GM12864 (cell line): ENCODE measurements at places on chromosomes 16 and 17.

GRCh38 chr16:69763599-69763942 is 1.4 kb downstream of the WWP2 start:
- no peak for DNase-seq

GRCh38 chr16:65510850-65511249 is 389.0 kb upstream of the CDH11 start:
- no peak for DNase-seq

- no peak for DNase-seq
These were observed 3.7 kb upstream of the RAB40C start for GRCh38 chr16:586047-586644.

DNA sequence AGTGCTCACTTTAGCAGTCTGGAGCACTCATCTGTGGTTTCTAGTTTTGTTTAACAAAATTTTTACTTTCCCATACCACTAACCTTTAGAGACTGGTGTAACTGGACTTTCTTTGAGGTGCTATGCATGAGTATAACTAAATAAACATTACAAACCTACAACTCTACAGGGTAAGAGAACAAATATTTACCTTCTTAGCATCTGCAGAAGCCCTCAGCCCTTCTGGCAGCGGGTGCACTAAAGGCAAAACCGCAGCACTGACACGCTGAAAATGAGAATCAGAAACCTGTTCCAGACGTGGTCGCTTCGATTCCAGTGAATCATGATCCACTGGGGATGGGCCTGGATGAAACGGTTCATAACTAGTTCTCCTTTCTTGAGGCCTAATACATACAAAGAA is 43.7 kb downstream of the NCOR1 start:
- DNase-seq = no peak

- DNase-seq = no peak
These were observed 178.6 kb downstream of the WWOX start for GRCh38 chr16:78278056-78278450.

- DNase-seq = no peak
These were observed at the start of gene DYNC1LI2 for GRCh38 chr16:66751303-66751991. Gene DYNC1LI2 (minus strand): TSS chr16:66751609. CDS start chr16:66751591, 18 bp downstream.

- no peak for DNase-seq
These were observed 82.4 kb upstream of the COX10 start for GRCh38 chr17:13986855-13987254.

GRCh38 chr17:65994679-65995078 is 197.3 kb downstream of the CEP112 start:
- DNase-seq = no peak

DNA sequence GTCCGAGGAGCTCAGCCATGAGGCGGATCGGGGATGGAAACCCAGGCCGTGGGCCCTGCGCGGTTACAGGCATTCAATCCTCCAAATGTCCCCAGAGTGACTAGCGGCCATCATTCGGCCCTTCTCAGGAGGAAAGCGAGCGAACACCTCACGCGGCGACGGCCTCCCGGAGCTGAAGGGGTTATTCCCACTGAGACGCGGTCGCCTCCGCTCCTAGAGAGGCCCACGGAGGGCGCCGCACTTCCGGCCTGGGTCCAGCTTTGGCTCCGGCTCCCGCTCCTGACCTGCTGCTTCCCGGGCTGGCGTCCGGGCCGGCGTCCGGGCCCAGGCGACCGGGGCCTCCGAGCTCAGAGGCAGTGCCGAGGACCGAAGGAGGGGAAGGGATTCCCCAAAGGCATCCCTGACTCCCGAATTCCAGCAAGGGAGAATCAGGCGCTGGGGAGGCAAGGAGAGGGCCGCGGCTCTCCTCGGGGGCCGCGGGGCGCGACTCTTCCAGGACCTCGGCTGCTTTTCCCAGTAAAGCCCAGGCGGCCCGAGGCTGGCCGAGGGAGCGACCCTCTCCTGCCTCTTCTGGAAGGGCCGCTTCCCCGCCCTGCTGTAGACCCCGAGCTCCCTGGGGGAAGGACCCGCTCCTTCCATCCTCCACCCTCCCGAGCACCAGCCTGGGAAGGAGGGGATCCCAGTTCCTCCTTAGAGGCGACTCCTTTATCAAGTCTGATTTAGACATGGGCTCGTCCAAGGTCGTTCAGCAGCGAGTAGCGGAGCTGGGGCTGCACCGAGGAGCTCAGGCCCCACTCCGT is 18.6 kb upstream of the ZNF629 start:
- DNase-seq = no peak

DNA sequence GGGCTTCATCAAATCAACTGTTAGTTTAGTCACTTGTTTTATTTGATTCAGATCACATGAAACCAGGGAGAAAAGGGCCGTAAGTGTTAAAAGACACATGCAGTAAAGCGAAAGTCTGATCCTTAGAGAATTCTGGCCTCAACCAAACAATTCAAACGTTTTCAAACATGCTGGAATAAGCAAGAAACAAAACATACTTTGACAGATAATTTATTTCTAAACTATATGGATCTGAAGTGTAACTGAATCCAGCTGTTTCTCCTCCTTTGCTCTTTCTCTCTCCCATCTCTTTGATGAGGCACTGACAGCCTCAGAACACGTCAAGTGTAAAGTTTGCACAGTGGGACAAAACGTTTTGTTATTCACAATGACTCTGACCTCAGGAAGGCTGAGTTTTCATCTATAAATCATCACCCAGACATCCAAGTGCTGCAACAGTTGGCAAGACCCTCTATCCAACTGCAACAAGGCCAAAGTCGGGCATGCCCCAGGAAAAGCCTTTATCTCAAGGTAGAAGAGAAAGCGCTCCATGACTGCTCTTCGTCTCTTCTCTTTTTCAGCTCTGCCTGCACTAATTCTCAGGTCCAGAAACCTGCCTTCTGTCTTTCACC is 267.1 kb upstream of the MYOCD start:
- DNase-seq = no peak

DNA sequence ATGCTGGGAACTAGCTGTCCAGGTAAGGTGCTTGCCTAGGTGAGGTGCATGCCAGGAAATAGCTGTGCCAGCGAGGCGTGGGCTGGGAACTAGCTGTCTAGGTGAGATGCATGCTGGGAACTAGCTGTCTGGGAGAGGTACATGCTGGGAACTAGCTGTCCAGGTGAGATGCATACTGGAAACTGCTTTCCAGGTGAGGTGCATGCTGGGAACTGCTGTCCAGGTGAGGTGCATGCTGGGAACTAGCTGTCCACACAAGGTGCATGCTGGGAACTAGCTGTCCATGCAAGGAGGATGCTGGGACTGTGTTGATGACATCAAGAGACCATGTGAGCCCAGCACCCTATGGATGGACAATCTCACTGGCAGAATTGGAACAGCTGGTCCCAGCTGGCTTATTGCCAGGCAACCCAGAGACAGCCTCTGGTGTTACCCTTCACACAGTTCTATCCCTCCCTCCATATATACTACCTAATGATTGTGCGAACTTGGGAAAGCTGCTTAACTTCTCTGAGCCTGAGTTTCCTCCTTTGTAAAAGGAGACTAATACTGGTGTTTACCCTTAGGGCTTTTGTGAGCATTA is 479.9 kb upstream of the RBFOX1 start:
- DNase-seq = no peak

DNA sequence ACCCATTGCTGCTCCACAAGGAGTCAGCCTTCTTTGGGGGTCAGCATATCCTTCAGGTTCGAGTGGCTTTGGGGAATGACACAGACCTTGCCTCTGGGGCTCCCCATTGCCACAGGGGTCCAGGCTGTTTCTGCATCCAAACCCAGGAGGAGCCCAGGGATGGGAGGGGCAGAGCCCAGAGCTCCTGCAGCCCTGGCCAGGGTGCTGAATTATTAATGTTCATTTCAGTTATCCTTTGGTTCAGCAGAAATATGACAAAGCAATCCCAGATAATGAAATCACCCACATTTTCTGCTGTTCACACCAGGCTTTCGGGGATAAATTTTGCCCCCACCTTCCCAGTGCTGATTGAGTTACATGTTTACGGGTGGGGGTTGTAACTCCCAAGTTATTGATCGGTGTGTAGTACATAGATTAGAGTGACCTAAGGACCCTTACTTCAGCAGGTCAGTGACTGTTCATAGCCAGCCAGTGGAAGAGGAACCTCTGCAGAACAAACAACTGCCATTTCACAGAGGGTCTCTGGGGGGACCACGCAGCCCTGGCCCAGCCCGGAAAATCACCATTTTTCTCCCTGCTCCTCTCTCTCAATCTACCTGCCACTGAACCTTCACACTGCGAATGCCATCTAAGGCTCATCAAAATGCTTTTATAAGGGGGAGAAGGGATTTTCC is 240.3 kb upstream of the N4BP1 start:
- no peak for DNase-seq

DNA sequence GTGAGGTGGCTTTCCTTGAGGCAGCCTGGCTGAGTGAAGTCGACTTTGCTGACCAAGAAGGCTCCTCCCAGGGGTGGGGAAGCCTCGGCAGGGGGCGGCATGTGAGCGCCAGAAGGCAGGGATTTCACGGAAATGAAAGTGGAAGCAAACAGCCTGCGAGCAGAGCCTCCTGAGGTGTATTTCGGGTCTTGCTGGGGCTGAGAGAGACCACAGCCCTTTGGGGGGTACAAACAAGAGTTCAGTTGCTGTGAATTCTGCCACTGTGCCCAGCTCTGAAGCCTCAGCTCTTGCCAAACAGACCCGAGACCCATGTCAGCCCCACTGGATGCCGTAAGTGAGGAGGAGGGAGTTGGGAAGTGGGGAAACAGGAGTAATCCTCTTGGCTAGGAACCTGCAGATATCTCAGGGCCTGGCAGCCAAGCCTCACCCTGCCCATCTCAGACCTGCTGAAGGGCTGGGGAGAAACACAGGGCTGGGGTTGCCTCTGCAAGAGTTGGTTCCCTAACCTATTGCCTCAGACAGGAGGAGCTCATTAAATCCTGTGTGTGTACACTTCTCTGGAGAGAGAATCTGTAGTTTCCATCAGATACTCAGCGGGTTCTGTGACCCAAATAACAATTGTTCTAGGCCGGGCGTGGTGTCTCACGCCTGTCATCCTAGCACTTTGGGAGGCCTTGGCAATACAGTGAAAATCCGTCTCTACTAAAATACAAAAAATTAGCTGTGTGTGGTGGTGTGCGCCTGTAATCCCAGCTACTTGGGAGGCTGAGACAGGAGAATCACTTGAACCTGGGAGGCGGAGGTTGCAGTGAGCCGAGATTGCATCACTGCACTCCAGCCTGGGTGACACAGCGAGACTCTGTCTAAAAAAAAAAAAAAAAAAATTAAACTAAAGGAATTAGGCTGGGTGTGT is at the start of gene IFI35:
IFI35 (plus strand) TSS at position 146 of the 913 bp plus-strand sequence; CDS start at position 310, 164 bp downstream.
- DNase-seq = peak; percentile 83

- DNase-seq = no peak
These were observed 38.2 kb upstream of the PIRT start for GRCh38 chr17:10875984-10876555.

GRCh38 chr16:78091419-78091818 is 8.0 kb upstream of the WWOX start:
- DNase-seq = no peak

DNA sequence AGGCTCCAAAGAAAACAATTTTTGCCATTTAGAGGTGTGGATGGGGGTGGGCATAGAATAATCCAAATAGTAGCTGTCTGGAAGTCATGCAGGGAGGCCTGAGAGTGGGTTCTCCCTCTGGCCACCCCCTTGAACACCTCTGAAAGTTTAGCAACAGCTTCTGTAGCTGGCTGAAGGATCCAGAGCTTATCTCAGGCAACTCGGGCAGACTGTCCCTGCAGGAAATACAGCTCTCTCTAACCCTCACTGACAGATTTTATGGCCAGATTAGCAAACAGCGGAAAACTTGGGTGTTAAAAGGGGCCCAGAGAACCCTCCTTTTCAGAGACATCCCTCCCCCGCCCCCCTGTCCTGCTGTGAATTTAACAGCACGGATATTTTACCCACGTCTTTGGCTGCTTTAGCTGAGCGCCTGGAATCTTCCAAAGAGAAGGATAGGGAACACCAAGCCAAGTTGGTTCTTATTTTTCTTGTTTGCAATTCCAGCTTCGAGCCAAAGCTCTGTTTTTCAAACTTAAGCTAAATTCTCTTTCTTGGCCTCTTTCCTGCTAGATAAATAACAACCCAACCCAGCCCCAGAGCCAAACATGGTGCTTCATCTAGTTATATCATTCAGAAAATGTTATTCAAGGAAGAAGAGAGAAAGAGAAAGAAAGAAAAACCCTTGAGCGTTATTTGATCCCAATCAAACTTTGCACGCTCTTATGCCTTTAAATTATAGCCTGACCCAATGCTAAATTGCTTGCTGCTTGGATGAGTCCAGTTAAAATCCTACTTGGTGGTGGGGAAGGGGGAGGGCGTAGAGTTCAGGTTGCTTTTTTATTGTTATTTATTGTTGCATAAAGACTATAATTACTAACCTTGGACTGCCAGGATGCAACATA is 2.3 kb upstream of the HOXB2 start:
- no peak for DNase-seq

GRCh38 chr17:78349891-78350642 is 9.8 kb downstream of the SOCS3 start:
- DNase-seq = no peak

DNA sequence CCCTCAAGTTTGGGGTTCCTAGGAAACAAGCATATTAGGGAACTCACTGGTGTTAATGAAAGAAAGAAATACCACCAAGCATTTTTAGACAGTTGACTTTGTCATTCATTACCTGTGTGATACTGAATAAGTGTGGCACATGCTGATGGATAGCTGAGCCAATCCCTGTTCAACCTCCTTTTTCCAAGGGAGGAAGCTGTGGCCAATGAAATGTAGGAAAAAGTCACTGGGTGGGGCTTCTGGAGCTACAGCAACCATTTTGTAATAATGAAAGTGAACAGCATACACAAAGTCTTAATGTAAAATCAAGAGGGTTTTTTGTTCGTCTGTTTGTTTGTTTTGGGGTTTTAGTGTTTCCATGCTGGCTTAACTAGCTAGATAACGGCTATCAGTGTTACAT is 254.3 kb upstream of the SALL1 start:
- DNase-seq = no peak

DNA sequence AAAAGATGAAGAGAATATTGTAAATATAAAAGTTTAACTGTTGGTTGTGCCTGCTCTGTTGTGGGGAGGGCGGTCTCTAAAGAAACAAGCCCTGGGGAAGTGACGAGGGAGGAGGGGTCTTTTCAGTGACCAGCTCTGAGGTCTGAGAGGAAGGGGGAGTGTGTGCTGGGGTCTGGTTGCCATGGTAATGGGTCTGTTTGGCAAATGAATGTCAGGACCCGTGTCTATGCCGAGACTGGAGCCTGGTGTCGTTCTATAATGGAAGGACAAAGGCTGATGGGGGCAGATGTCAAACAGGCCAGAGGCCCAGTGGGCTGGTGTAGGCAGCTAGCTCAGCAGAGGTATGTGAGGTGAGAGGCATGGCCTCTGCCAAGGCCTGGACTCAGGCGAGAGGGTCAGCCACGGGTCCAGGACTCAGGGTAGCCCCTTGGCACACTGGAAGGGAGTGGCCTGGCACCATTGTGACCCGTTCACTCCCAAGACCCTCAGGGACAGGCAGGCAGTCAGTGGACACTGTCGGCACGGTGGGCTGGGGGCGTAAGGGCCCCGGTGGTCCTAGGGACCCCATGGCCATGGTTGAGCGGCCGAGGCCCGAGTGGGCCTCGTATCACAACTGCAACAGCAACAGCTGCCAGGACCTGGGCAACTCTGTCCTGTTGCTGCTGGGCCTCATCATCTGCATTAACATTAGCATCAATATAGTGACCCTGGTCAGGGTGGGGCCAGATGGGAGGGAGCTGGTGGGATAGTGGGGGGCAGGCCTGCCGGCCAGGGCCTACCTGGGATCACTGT is at the start of gene SPEM1:
SPEM1 (plus strand) TSS at position 506 of the 792 bp plus-strand sequence; CDS start at position 567, 61 bp downstream.
- no peak for DNase-seq

- DNase-seq = peak; percentile 71
These were observed 4.3 kb downstream of the VAMP2 start for GRCh38 chr17:8158267-8159031.

GRCh38 chr17:49556223-49556943 is 19.3 kb upstream of the NXPH3 start:
- no peak for DNase-seq
